ENCODE measurements at places on chromosomes 4 and X.

DNA sequence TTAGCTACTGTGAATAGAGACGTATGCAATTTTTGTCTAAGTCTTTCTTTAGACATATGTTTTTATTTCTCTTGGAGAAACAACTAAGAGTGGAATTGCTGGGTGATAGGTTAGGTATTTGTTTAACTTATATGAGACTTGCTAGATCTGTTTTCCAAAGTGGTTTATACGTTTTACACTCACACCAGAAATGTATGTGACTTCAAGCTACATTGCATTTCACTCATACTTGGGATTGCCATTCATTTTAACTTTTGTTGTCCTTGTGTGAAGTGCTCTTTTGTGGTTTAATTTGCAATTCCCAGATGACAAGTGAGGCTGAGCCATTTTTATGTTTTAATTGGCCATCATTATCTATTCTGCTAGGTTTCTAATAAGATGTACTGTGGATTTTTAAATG is 817.2 kb downstream of the GLUD2 start:
- peak; percentile 64 for DNase-seq

- DNase-seq = no peak
These were observed 42.0 kb downstream of the TEC start for GRCh38 chr4:48227662-48228061.

GRCh38 chr4:186704057-186704456 is 19.6 kb downstream of the FAT1 start:
- no peak for DNase-seq

GRCh38 chr4:39621582-39621981 is 17.1 kb downstream of the SMIM14 start:
- DNase-seq = peak; percentile 96

- no peak for DNase-seq
These were observed 82.9 kb downstream of the OR13H1 start for GRCh38 chrX:131626681-131627296.

- DNase-seq = no peak
These were observed 6.0 kb upstream of the TBC1D9 start for GRCh38 chr4:140762202-140762601.

DNA sequence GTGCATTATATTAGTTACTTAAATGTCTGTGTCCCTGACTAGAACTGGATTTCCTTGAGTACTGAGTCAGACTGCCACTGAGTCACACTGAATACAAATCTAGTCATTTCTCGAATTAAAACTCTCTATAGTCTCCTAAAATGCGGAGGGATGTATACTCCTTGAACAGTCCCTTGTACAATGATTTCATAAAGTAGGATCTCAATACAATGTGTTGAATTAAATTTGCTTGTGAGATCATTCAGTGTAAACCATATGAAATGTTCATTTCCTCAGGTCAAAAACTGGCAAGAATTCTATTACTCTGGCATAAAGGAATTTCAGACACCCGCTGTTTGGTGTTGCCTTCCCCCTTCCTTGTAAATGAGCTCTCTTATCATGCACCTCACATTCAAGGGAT is 17.5 kb upstream of the FAM241A start:
- peak; percentile 46 for DNase-seq

GRCh38 chr4:145602129-145602760 is 16.9 kb upstream of the MMAA start:
- peak; percentile 29 for DNase-seq

- DNase-seq = peak; percentile 42
These were observed 146.2 kb downstream of the SPATA18 start for GRCh38 chr4:52197306-52197705.

GRCh38 chr4:158121161-158121579 is 51.7 kb downstream of the GASK1B start:
- peak; percentile 92 for DNase-seq

DNA sequence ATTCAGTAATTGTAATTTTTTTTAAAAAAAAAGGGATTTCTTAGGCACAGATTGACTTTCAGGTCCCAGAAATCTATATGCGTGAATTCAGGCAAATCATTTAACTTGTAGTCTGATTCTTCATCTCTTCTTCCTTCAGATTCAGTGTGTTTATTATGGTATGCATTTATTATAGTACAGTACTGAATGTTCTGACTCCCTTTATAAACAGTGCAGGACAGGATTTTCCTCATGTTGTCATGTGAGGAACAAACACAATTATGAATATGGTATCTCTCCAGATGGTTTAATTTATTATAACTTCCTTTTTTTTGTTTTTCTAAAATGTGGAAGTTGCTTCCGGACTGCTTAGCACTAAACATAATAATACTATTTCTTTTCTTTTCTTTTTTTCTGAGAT is 54.2 kb downstream of the RPS3A start:
- no peak for DNase-seq

DNA sequence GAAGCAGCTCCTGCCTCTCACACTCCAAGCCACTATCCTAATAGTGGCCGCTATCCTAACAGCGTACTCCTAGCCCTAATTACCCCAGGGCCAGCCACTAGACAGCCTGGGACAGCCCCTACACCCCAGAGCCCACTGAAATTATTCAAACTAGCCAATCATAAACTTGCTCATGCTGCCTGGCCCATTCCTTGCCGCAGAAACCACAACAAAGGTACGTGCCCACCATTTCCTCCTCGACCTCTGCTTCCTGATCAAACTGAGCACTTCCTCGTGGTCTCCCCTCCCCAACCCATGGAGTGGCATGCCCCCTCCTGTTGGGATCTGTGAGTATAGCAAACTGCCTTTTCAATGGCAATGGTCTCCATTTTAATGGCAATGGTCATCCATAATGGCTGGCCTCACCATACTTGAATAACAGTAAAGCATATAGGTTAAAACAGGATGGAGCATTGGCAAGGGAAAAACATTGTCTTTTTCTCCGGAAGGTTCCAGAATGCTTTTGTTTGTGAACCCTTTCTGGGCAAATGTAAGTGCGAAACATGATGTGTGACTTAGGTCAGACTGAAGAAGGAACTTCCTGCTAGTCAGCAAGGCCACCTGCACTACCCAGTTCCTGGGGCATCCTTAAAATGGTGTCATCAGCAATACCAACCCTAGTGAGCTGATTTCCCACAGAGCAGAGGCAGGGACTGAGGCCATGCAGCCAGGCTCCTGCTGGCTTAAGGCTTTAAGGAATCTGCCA is 107.1 kb upstream of the ATP6AP2 start:
- DNase-seq = no peak

- DNase-seq = no peak
These were observed 173.2 kb downstream of the MGST2 start for GRCh38 chr4:139838811-139839210.

DNA sequence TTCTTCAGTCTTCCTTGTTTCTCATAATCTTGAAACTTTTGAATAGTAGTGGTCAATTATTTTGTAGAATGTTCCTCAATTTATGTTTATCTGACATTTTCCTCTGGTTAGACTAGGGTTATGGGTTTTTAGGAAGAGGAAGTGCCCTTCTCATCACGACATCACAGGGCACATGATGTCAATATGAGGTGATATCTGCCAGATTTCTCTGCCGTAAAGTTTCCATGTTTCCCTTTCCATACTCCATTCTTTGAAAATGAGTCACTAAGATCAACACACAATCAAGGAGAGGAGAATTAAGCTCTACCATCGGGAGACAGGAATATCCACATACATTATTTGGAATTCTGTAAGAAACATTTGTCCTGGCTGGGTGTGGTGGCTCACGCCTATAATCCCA is 28.4 kb downstream of the RP2 start:
- DNase-seq = peak; percentile 75

DNA sequence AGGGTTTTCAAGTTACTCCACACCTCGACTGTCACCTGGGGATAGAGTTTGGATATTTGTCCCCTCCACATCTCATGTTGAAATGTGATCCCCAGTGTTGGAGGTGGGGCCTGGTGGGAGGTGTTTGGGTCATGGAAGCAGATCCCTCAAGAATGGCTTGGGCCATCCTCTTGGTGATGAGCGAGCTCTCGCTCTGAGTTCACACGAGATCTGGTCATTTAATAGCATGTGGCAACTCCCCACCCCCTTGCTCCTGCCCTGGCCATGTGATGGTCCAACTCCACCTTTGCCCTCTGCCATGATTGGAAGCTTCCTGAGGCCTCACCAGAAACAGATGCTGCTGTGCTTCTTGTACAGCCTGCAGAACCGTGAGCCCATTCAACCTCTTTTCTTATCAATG is 8.3 kb downstream of the CTAG1A start:
- no peak for DNase-seq

- no peak for DNase-seq
These were observed 54.5 kb downstream of the HTT start for GRCh38 chr4:3128976-3129375.
